CD4-positive, alpha-beta T cell treated with Interleukin-6 at 100 ng/mL for 8 hours (primary cell): ENCODE measurements at places on chromosomes 3 and 15.

DNA sequence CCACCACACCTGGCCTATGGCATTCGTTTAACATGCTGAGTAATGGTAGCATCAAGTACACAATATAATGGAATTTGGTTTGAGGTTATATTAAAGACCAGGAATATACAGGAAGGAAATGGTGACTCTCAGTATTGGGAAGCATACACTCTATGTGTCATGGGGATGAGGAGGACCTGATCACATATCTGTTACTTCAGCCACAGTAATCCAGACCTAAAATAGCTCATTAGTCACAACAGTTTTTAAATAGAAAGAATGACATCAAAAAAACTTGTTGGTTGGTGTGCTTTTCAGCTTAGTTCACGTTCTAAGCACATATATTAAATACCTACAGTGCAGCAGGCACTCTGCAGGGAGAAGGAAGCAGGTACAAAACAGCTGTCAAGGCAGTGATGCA, 52.5 kb upstream of the ATP2C1 start:
- DNase-seq = no peak

DNA sequence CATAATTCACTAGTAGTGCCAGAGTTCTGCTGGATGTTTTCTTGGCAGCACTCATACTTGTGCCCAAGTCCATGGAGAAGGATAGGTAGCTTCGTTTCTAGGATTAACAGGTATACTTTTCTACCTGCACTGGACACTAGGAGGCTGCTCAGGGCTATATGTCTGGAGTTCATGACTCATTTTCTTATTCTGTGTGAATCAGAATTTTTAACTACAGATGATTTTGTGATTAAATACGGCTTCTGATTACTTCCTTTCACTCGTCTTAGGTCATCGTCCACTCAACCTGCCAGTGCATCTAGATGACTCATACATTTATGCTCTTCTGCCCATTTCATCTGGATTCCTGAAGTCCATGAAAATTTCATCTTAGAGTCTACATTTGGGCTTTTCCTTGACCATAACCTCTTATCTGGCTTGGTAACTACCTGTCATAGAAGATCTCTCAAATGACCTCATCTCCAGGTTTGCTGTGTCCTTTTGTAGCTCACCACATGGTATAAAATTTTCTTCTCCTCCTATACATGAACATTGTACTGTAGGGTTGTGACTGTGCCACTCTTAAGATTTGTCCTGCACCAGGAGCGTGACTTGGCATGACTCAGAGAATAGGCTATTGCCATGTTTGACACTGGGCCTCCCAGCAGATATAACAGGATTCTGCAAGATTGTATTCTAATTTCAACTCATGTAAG, 66.7 kb upstream of the GCSAM start:
- no peak for DNase-seq

DNA sequence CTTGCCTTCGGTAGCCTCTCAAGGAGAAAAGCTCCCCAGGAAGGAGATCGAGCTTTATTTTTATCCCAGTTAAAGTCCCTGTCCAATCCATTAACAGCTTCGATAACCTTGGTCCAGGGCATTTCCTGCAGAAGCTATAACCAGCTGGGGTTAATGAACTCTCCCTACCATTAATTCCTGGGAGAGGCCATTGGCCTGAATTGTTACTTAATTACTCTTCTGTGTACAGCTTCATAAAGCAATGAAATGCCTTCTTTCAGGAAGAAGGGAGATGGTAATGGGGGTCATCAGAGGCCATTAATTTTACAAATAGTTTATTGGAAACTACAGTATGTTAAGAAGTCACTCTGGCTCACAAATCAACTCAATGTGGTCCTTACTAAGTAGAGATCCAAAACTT, 1.9 kb upstream of the TMCO5A start:
- no peak for DNase-seq

GRCh38 chr3:37221407-37221806, 47.0 kb upstream of the LRRFIP2 start:
- DNase-seq = no peak

DNA sequence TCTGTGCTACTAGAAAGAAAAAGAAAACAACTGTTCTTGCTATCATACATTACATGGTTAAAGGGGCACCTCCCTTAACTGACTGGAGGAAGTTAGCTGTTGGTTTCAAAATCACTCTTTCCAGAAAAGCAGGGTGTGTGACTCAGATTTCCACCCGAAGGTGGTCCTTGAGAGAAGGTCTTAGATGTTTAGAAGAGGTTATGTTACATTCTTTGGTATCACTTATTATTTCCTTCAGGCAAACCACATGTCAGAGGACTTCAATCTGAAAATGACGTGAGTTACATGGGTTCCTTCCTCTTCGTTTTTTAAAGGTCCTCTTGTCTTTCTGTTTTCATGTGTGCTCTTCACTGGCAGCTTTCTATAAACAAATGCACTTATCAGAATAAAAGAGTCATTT, 307.9 kb upstream of the CBLB start:
- peak; percentile 77 for DNase-seq

DNA sequence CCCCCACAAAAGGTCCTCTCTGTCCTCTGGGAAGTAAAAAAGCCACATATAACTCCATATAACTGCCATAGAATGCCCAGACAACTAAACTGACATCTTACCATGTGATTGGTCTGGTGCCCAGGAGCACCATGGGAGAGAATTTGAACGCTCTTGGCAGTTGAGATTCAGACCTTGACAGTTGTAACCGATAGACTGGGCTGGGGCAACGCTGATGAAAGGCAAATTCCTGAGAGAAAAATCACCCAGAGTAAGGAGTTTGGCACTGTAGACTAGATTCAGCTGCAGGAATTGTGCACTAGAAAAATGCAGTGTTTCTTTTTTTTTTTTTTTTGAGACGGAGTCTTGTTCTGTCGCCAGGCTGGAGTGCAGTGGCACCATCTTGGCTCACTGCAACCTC, 240.5 kb downstream of the SOX2 start:
- DNase-seq = no peak

DNA sequence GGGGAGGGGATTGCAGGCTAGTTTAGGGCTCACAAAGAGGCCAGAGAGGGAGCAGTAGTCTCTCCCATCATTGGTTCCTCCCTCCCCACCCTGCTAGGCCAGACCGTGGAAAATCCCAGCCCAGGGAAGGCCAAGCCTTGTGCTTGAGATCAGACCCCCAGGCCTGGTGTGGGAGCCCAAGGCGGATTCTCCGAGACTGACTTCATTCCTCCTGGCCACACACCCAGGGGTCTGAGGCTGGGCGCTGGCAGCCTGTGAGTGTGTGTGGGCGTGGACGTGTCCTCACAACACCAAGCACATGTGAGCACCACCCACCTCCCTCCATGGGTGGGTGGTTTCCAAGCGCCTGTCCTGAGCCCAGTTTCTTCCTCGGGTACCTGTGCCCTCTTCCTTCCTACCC, 4.1 kb downstream of the LOXL1 start:
- no peak for DNase-seq
